ENCODE measurements at places on chromosomes 2 and 18.

GRCh38 chr2:51103205-51103604, 71.3 kb upstream of the NRXN1 start:
- DNase-seq: no peak

- no peak for DNase-seq
These were observed 125.9 kb downstream of the BCL2L11 start for GRCh38 chr2:111246620-111247061.

DNA sequence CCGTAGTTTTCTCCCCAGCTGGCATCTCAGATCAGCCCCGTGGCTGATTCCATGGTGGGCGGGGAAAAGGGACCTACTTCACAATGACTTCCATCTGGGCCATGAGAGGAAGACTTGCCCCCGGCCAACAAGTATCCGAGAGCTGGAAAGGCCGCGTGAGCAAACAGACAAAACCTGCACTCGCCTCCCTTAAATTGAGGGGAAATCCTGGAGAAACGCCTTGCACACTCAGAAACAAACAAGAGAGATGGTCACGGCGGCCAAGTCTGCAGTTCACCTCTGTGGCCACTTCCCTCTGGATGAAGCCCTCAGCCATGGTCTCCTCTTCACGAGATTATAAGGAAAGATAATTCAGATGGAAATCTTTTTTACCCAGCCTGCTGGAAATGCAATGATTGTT, 39.4 kb upstream of the TPO start:
- no peak for DNase-seq

DNA sequence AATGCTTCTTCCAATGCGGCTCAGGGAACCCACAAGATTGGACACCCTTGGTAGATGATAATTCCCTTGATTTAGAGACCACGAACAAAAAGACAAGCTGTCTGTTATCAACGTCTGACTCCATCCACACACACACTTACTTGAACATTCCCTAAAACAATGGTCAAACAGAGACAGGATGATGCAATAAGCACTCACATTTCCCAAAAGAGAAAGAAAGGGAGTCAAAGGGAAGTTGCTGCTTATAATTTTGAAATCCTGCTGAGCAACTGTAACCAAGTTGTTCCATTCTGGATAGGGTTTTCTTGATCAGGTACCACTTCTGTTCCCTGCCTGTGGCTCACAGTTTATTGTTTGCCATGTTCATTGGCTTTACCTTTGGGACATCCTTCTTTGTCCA, 571.3 kb upstream of the CNTNAP5 start:
- DNase-seq: no peak

DNA sequence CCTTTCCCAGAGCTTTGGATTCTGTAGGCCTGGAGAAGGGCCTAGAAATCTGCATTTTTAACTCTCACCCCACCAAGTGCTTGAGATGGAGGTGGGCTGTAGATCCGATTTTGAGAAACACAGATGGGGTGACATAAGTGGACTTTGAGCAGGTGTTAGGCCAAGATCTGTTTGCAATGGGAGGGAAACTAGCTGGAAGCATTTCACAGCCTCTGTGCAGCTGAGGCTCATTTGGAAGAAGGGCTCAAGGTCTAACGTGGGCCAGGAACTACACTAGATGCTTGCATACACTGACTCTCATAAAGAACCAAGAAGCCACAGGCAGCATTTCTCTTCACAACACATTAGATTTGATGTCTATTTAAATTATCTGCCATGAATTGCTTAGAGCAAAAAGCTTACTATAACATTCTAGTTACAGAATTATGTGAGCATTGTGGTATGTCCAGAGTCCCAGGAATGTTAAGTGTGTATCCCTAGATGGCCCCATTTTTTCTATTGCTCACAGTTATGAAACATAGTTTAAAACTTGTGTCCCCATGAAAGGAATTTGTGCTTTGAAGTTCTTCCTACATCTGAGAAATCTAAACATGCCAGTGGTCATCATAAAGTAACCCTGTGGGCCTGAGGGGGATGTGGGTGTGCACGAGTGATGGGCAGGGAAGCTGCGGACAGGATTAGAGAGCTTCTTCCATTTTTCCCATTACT, 77.2 kb downstream of the CD28 start:
- DNase-seq: no peak

DNA sequence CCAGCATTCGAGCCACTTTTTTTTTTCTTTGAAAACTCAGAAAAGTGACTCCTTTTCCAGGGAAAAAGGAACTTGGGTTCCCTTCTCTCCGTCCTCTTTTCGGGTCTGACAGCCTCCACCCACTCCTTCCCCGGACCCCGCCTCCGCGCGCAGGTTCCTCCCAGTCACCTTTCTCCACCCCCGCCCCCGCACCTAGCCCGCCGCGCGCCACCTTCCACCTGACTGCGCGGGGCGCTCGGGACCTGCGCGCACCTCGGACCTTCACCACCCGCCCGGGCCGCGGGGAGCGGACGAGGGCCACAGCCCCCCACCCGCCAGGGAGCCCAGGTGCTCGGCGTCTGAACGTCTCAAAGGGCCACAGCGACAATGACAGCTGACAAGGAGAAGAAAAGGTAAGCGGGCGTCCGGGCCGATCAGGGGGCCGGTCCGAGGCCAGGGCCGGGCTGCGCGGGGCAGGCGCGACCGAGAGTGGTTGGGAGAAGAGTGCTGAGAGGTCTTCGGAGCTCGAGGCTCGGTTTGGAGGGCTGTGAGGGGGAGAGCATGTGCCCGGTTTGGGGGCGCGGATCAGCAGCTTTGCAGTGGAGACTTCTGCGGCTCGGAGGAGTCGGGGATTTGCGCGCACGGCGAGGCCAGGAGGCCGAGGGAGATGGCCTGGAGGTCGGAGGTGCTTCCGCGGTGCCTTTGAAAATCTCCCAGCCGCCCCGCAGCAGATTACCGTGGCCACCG, 502 bp downstream of the EPAS1 start:
- DNase-seq: no peak

Data from smooth muscle cell of the brain vasculature (primary cell).